IPS-NIHi11 (cell line): ENCODE measurements at places on chromosomes 12 and 14.

DNA sequence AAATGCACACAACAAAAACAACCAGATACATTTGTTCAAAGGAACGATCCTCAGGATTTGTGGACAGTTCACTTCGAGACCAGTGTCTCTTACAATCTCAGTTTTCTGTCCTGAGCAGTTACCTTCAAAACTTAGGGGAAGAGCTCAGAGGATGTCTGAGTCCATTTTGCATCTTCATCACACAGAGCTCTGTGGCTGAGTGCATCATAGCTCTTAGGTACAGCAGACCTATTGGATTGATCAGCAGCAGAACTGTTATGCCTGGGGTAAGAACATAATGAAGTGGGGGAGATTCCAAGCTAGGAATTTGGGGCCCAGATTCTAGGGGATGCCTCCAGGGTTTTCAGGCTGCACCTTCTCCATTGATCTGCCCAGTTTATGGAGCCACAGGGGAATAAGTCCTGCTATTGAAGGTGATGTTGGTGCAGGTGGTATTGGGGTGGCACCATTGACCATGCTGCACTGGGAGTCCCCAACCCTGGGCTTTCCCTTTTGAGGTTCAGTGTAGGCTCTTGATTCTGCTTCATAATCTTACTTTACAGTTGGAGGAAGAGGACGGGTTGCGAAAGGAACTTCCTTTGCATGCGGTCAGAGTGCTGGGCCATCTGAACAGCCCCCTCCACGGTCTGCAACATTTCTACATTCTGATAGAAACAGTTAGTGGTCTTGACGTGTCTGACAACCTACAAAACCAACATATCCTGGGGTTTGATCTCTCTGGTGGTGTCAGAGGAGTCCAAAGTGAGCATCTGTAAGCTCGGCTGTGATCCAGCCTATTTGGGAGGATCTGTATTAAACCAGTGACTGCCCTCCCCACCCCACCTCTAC lies 112.8 kb downstream of the CHST11 start:
- DNase-seq = no peak

- DNase-seq = no peak
Measured at GRCh38 chr12:42593874-42594273, 4.3 kb upstream of the PRICKLE1 start.

DNA sequence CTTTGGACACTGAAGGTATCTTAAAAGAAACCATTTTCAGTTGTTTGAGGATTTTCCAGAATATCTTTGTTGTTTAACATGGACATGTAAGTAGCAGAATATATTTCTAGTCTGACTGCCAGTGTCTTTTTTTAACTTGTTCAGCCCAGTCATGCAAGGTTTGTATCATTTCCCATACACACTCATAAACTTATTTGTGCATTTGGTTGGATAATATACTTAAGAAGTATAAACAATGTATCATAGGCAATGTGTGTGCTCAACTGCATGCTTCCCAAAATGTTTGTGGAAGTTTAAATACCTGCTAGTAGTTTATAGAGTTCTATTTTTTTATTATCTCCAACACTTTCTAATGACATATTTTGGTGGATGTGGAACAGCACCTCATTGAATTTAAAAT lies 707.4 kb upstream of the FBXO33 start:
- no peak for DNase-seq

DNA sequence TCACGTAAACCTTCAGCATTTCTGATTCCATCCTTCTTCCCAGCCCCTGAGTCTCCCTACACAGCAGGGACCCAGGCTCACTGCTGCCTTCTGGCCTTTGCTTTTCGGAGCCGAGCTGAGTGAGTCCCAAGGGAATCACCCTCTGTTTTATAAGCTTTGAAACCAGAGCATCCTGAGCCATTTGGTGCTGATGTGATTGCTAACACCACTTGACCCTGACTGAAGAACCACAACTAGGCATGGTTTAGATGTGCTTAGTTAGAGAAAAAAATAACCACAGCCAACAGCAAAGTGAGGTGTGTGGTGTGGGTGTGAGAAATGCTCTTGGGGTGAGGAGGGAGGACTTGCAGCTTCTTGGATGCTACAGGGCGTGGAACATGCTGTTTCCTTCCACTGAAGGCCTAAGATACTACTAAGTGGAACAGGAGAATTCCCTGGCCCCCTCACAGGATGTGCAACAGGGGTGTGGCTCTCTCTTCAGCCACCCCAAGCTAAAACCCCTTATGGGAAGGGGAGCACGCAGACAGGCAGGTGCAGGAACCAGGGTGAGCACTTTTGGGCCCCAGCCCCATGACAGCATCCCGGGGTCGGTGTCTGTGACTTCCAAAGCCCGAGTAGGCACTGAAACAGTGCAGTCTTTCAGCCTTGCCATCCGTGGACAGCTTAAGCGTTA lies at the start of gene TC2N:
Gene TC2N, minus strand, starts transcription at position 221 of the 673 bp plus-strand sequence. CDS start 53,767 bp downstream, outside the sequence.
- DNase-seq = no peak

DNA sequence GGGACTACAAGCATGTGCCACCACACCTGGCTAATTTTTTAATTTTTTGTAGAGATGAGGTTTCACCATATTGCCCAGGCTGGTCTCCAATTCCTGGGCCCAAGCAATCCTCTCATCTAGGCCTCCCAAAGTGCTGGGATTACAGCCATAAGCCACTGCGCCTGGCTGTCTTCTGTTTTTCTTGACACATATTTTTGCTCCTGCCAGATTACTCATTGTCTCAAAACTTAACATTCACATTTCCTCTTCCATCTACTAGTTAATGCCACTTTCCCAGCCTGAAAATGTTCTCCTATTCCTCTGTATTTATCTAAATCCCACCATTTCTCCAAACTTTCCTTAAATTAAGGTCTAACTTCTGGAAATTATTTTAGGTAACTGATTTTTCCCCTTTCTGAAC lies 36.2 kb upstream of the KCNH3 start:
- no peak for DNase-seq

- DNase-seq = peak; percentile 40
Measured at GRCh38 chr12:46455648-46456352, 83.2 kb upstream of the SLC38A2 start.

DNA sequence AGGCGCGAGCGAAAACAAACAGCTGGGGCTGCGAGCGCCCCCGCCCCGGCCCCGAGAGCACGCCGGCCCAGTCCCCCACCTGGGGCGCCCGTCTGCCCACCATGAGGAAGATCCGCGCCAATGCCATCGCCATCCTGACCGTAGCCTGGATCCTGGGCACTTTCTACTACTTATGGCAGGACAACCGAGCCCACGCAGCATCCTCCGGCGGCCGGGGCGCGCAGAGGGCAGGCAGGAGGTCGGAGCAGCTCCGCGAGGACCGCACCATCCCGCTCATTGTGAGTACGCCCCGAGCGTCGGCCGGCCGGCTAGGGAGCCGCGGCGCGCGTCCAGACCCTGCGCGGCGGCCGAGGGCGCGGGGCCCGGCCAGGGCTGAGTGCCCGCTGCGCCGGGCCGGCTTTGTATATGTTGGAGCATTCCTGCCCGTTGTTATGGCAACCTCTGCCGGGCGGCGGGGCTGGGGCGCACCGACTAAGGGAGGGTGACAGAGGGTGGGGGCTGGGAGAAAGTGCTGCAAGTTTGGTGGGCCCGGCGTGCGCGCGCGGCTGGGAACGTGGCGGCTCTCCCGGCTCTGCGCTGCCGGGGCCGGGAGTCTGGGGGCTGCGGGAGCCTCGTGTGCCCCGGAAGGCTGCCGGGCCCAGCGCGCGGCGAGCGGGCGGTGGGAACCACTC lies 367 bp downstream of the GALNT16 start:
- peak; percentile 74 for DNase-seq

- no peak for DNase-seq
Measured at GRCh38 chr12:123805173-123805572, 43.1 kb downstream of the DNAH10 start.
